Left ventricle myocardium superior (tissue), 1 donor: ENCODE measurements at places on chromosomes 3 and 15.

DNA sequence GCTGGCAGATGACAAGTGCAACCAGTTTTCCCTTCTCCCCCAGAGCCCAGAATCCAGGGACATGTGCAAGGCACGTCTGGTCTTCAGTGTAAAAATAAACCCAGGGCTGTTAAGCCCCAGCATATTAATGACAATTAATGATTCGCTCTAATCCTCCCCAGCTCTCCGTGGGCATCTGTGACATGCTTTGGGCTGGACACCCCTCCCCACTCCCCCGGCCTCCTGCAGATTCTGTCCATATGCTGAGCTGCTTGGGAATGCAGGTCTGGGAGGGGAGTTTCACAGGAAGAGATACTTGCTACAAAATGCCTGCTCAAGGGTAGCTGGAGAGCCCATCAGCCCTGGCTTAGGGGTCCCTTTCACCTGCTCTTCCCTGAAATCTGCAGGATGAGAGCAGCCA is 43.0 kb upstream of the NTRK3 start:
- DNase-seq = no peak

DNA sequence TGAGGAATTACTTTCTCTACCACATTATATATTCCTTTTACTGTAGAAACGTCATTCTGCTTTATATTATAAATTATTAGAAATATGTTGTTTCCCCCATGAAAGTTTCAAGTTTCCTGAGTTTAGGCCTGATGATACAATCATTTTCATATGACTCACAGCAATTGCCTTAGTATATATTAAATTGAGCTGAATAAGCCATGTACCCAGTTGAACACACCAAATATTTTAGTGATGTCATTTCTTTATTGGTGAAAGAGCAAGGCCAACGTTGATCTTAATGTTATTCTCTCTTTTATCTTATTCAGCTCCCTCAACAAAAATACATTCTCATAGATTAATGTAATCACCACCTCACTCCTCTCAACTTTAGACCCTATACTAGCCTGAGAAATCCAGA is 30.8 kb downstream of the B3GNT5 start:
- DNase-seq = no peak

DNA sequence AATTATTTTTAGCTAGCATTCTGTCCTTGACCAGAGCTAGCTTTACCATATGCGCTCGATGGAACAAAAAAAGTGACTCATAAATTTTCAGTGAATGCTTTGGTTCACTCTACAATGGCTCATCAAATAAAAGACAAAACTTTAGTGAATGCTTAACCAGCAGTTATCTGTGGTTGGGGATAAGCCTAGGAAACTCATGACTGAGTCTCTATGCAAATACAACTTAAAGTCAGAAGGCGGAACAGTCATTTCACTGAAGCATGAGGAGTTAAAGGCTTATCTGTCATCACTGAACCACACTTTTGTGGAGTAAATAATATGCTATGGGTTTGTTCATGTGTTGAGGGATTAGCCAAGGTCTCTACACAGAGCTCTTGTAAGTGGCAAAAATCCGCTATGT is 308.4 kb downstream of the SQOR start:
- no peak for DNase-seq

- DNase-seq = no peak
Measured at GRCh38 chr3:125003859-125004595, 51.8 kb downstream of the HEG1 start.

DNA sequence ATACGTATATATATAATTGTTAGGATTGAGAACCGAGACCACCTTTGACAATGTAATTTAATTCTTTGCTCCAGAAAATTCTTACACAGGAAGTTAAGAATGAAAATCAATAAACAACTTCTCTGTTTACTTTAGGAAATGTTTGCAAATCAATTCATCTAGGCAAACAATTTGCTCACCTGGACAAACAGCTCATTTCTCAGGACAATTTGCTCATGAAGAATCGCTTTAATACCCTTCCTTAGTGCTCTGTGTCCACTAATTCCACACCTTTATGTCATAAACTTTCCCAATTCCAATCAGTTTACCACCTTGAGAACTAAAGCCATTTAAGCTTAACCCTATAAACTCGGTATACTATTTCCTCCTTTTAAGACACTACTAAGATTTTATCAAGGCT is 292.2 kb downstream of the BCHE start:
- DNase-seq = no peak

DNA sequence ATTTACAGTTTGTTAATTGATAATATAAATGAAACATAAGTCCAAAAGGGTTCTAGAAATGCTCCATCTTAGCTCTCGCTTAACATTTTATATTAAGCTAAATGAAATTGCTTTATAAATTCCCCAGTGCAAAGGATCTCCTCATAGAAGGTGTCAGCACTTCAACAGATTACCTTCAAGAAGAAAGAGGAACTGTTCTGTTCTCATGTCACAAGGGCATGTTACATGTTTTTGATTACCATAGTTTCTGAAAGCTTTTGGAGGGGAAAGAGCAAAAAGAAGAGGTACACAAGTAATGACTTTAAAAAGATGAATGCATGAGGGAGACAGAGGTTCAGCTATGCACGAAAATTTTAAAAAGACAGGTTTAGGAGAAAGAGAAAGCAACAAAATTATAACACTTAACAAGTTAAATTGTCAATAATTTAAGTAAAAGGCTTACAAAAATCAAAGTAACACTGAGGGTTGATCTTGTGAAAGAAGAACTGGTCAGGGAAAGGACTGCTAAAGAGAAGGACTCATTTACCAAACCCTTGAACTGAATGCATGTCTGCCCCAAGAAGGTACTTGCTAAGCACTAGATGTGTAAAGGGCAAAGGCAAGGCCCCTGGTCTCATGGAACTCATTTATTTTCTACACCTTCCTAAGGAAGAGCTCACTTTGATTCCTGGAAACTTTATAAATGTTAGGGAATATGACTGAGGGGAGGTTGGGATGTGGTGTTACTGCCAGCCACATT is 45.1 kb downstream of the CCDC191 start:
- DNase-seq = no peak

DNA sequence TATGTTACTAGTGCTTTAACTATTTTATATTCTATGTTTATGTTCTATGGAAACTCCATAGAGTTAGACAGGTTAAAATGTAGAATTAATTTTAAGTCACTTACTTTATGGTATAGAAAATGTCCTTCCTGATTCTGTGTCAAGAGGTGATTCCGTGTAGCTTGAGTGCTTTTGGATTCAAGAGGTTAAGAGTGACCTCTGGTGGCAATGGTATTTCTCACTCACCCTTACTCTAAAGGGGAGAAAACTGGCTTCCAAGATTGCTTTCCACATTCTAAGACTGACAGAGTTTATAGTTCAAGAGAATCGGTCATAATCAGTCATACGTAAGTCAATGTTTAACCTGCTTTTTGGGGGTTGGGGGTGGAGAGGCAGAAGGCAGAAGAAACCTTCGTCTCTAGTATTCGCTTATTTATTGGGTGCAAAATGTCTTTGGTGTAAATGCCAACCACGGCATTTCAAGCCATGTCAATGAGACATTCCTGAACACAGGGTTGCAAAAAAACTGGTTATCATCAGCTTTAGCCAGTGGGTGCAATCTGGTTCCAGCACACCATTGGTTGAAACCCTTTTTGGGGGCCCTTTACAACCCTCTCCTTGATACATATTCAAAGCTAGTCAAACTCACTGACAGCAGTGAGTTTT is 92.0 kb upstream of the VGLL3 start:
- DNase-seq = no peak

DNA sequence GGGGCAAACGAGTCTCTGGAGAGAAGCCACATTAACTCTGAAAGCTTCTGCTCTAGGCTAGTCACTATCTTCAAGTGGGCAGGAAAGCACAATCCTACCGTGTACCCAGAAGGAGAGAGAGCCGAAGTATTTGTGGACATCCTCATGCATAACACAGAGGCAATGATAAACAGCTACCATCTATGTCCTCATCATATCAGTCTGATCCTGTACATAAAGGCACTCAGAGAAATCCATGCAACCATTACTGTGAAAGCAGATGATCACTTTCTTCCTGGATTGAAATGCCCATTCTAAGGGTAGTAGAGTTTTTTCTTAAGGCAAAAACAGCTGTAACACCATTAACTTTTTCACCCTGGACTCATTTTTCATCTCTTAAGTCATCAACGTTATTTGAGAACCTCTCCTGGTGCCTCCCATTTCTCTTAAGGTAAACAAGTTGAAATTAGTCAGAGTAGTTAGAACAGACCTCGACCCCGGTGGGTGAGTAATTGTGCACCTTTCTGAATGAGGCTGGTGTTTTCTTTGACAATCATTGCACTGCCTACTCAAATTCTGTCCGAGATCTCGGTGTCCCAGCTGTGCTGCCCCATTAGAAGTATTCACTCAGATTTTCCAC is 327.4 kb downstream of the SHQ1 start:
- DNase-seq = no peak

DNA sequence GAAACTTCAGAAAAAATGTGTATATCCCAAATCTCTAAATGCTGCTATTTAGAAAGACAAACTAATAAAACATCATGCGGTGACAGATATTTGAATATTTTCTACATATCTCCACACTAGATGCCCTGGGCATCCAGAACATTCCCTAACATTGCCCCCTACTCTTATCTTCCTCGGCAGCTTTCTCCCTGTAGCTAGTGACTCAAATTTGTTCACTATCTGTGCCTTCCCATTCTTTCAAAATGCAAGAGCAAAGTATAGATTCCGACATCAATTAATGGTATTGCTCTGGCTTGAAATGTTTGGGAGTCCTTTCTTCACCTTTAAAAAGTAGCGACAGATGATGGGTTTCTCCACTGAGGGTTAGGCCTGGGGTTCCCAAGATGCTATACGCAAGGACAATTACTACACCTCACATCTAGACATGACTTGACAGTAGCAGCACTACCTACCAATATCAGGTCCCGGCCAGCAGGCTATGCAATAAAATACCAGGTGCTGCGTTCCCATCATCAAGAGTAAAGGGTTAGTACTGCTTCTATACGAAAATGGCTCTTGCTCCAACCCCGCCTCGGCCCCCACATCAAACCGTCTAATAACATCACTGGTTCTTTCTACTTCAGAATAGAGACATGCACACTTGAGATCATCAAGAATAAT is 631 bp downstream of the UBR1 start:
- DNase-seq = no peak

DNA sequence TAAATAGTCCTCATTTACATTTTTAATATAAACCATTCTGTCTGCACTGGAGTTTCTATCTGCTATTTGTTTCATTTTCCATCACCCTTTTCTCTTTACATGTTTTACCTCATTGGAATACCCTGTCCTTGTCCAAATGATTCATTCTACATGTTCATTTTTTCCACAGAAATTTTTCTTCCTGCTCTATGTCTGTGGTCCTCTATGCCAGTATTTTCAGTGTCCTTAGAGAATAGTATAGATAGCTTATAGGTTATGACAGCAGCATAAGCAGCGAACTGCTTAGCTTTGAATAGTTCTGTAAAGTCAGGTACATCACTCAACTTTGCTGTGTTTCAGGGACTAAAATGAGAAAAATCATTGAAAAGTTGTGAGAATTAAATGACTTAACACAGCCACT is 742.3 kb upstream of the CBLB start:
- no peak for DNase-seq

DNA sequence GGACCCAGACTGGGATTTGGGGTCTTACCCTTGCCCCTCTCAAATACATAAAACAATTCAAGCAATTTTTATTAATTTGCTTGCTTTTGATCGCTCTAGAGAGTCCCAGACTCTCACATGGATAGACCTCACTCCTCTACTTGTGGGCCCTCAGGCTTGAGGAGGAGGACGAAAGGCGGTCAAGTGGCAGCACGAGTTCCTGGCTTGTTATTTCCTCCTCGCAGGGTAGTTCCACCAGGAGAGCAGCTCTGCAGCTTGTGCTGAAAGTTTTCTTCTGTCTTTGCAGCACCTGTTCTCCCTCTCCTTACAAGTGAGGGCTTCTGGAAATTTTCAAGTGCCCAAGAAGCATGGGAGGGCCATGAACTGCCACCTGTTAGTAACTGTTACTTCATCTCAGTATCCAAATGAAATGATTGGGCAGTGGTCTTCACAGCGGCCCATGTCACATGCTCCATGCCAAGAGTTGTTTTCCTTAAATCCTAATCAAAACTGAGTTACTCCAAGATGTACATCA is 22.7 kb downstream of the ABI3BP start:
- no peak for DNase-seq

DNA sequence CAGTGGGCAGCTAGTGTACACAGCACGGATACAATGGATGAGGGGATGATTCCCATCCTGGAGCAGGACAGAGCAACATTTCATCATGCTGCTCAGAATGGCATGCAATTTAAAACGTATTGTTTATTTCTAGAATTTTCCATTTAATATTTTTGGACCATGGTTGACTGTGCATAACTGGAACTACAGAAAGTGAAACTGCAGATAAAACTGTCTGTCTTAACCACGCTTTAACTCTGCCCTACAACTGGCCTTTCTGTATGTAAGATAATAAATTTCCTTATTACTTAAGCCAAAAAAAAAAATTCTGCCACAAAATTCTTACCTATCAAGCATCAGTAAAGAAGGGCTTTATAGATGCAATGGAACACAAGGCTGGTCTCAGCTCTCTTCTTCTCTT is 33.4 kb downstream of the AP3S2 start:
- no peak for DNase-seq

DNA sequence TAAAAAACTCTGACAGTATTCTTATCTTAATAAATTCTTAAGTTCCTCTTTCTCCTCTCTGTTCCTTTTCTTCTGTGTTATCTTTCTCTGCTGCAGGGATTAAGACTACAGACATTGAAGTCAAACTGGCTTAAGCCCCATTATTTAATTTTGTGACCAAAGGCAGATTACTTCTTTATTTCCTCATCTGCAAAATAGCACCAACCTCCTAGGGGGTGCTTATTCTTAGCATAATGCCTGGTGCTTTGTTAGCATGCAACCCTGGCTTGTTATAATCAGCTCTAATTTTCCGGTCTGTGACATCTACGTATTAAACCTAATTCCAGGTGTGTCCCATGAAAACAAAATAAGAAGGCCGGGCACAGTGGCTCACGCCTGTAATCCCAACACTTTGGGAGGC is 23.8 kb downstream of the SEMA6D start:
- no peak for DNase-seq

DNA sequence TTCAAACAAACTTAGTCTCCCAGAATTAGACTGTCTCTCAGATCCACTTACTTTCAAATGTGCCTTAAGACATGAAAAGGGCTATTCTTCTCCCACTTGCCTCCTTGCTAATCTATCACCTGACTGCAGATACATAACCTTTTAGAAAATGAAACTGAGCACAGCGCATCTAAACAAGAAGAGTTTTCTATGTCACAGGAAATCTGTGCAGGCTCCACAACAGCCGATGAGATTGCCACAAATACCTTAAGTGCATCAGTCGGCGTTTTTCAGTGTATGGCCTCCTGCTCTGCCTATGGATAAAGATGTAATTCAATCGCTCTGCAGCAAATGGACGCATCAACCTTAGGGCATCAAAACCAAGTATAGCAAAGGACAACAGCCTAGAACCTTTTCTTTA is 544.2 kb downstream of the FOXP1 start:
- no peak for DNase-seq

- DNase-seq = no peak
Measured at GRCh38 chr3:78734048-78734637, 1033.7 kb downstream of the ROBO1 start.

GRCh38 chr15:100941536-100941935 is 22.4 kb downstream of the LRRK1 start:
- DNase-seq = no peak
